ENCODE measurements at places on chromosomes 4 and X.

GRCh38 chr4:28792917-28793597 lies 1927.1 kb upstream of the PCDH7 start:
- no peak for DNase-seq

DNA sequence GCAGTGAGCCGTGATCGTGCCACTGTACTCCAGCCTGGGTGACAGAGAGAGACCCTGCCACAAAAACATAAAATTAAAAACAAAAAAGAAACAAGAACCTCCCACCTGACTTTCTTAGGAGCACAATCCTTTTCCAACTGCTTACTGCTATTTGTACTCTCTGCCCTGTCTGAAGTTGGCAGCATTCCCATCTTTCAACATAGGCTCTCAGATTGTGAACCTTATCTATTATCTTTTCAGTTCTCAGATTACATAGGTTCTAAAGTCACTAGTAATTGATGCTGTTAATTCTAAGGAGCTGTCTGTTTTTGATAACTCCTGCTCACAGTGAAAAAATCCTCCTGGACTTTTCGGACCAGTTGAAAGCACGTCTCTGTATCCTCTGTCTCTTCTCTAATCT lies 812.2 kb upstream of the CT83 start:
- DNase-seq = no peak

DNA sequence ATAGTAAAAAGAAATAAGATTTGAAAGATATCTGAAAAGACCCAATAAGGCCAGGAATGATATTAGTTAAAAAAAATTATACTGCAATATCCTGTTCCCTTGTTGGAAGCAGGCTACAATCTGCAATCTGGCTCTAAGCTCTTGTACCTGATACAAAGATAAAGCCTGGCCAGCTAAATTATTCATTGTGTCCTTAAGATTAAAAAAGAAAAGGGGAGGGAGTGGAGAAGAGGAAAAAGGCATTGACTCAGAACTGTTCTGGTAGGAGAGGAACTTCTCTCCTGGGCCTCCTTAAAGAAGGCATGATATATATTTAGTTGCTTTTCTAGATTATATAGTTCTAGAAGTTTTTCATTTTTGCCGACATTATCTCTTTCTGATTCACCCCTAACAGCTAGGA lies 46.7 kb downstream of the IRF2 start:
- DNase-seq = no peak

GRCh38 chr4:151439320-151439719 lies 30.3 kb downstream of the FHIP1A start:
- no peak for DNase-seq

DNA sequence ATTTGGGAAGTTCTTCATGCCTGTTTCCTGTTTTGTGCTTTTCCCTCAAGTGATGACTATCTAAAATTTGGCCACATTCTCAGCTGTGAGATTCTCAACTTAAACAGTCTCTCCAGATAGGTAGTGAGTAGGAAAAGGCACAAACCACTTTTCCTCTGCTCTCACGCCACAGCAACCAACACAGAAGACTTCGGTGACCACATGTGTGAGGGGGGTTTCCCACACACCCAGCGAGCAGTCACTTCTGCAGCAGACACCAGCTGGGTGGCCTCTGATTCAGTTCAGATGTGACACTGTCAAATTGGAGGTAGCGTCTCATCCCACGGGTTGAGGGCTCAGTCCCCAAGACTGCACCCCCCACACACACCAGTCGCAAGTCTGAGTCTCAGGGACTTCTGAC lies 25.1 kb upstream of the CLDN34 start:
- DNase-seq = peak; percentile 71

DNA sequence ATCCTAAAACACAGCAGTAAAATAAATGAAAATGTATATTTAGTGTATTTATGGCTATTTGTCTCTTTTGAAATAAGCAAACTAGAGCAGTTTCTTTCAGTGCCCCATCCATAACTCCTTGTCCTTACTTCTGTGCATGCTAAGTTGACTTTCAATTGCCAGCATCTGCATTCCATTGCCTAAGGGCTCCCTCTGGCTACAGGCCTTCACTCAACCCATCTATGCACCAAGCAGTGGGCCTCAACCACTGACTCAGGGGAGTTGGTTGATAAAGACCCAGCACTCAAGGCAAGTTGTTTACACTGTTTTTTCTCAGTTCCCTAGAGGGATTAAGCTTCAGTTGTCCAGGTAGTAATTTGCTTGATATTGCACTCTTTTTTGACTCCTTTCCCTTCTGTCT lies 265.7 kb downstream of the IQCM start:
- no peak for DNase-seq

DNA sequence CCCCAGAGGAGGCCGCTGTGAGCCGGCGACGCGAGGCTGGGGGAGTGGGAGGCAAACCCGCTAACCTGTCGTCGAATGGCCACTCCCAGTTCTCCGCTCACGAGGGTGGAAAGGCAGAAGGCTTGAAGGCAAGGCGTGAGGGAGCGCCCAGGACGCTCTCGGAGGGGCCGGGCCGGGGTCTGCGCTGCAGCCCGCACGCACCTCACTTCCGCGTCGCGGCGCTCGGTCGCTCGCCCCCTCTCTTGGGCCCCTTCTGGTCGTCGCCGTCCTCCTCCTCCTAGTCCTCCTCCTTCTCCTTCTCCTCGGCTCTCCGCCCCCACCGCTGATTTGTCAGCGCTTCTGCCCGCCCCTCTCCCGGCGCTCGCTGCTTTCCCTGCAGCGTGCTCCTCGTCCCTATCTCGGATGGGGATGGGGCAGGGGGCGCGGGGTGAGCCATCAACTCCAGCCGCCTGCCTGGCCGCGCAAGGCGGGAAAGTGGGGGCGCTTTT lies at the start of gene SNCA:
Gene SNCA, minus strand, starts transcription at position 265 of the 488 bp plus-strand sequence. CDS start 1,494 bp downstream, outside the sequence.
- DNase-seq = peak; percentile 62

- DNase-seq = no peak
These were observed 43.3 kb upstream of the SOD3 start for GRCh38 chr4:24751926-24752539.

- no peak for DNase-seq
These were observed 123.3 kb upstream of the RAI2 start for GRCh38 chrX:17984415-17984814.

GRCh38 chr4:55253948-55254593 lies 92.0 kb upstream of the SRD5A3 start:
- no peak for DNase-seq

- DNase-seq = no peak
These were observed 184.8 kb downstream of the UNC5C start for GRCh38 chr4:95363966-95364365.

GRCh38 chrX:95055991-95056390 lies 1382.0 kb downstream of the FAM133A start:
- no peak for DNase-seq

GRCh38 chr4:177375372-177375771 lies 65.7 kb downstream of the NEIL3 start:
- DNase-seq = no peak

GRCh38 chrX:135170877-135171519 lies at the start of gene CT55:
CT55 (minus strand) TSS chrX:135171398; CDS start chrX:135171171, 227 bp downstream.
- no peak for DNase-seq

- DNase-seq = no peak
These were observed 134.9 kb downstream of the MAML3 start for GRCh38 chr4:140018931-140019618.

DNA sequence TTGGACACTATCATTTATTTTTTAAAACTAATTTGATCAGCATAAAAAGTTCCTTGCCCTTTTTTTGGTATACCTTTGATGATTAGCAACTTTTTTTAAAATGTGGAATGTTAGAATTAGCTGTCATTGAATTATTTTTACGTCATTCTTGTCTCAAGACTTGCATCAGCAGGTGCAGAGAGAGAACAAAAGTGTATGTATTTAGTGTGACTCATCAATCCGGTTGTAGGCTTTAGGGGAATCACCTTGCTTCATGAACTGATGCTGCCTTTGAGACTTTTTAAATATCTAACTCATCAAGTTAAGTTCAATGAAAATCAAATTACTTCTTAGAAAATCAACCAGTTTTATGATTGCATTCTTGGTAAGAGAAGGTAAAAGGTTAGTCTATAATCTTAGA lies 125.1 kb downstream of the ARX start:
- no peak for DNase-seq

GRCh38 chr4:35250761-35251160 lies 993.6 kb downstream of the ARAP2 start:
- no peak for DNase-seq

DNA sequence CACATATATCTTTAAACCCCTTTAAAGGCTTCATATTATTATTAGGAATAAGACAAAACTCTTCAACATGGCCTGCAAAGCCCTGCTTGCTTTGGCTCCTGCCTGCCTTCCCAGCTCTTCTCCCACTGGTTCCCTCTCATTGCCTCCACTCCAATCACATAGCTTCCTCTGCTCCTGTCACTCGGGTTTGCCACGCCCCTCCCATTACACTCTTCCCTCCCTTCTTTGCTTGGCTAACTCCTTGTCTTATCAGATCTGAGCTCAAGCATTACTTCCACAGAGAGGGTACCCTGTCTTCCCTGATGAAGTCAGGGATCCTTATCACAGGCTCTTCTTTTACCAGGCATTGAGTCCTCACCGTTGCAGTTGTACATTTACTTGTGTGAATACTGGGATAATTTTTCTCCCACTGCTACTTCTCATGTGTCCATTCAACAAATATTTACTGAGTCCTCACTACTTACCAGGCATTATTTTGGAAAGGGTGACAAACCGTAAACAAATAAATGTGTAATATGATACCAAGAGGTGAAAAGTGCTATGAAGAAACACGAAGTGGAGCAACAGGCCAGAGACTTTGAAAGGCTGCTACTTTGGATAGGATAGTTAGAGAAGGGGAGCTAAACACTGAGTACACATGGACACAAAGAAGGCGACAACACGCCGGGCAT lies 3.2 kb upstream of the VGLL1 start:
- no peak for DNase-seq

DNA sequence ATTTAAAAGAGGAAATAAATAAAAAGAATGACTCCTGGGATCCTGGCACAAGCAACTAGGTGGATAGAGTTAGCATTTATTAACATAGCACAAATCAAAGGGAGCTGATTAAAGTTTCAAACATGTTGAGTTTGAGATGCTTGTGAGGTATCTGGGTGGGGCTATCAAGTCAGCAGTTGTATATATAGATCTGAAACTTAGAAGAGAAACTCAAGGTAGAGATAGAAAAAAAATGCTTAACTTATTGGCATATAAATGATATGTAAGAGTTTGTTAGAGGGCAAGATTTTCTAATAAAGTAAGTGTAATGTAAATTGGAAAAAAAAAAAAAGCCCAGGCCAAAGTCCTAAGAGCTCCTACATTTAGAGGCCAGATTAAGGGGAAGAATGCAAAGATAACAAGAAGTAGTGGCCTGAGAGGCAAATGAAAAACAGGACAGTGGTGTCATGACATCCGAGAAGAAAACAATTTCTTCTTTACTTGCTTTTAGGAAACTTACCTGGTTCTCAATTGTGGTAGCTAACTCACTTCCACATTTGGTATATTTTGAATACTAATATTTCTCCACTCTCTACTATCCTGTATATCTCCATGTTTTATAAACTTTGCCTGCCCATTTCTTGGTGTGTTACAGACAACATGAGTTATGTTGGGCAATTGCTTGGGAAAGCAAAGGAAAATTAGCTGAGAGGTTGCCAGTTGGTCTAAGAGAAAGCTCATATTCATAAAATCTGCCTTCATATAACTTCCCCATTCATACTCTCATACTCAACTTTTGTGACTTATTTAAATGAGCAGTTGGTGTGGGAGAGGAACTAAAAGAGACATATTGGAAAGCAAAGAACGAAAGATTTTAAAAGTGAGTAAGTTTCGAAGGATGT lies 169.2 kb downstream of the PARM1 start:
- DNase-seq = no peak

DNA sequence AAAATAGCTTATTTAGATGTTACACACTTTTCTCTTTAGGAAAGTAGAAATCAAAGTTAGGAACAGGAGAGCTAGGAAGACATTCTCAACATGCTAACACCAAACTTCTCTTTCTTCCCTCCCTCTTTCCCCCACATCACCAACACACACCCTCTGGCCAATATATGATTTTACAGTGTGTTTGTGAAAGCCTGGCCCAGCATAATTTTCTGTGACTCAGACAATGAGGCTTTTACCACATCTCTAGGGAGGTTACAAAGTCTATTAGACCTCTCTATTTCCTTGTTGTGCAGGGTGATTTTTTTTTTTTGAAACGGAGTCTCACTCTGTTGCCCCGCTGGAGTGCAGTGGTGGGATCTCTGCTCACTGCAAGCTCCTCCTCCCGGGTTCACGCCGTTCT lies 189.9 kb downstream of the AASDH start:
- no peak for DNase-seq

DNA sequence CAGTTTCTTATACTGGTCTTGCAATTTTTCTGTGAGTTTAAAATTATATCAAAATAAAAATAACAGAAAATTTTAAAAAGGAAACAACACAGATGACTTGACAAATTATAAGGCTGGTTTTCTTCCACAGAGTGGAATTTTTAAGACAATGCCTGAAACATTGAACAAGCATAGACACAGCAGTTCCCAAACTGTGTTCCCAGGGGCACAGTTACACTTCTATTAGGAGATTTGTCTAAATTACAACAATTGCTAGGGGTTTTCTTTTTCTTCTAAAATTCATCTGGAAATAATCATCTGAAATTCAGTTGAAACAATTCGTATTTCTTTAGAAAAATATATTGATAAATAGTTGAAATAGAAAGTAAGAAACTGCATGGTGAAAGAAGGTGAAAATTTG lies 26.2 kb downstream of the PDE5A start:
- DNase-seq = no peak

GRCh38 chr4:136927172-136927571 lies 605.1 kb downstream of the PCDH18 start:
- no peak for DNase-seq

GRCh38 chrX:148947399-148947975 lies 447.1 kb downstream of the AFF2 start:
- no peak for DNase-seq

DNA sequence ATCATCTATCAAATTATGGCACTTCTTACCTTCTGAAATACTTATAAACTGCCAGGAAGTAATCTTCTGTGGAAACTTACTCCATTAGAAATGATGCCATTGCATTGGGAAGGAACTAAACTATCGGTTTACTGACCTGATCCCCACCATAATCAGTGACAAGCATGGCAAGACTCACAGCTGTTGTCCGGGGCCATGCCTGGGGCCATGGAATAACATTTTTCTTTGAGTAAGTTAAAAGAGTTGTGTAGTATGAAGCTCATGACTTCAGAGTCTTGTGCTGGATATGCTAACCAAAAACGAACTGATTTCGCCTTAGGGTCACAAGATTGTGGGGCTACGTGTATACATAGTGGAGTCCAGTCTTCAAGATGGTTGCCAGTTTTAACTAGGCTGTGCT lies 15.4 kb downstream of the MTHFD2L start:
- no peak for DNase-seq
